ENCODE measurements at places on chromosomes 5 and 9.

- no peak for DNase-seq
Observed at GRCh38 chr5:87876616-87877015, 392.0 kb downstream of the TMEM161B start.

- peak; percentile 12 for DNase-seq
Observed at GRCh38 chr5:93476251-93476742, 104.7 kb downstream of the NR2F1-AS1 start.

GRCh38 chr5:152353001-152353400 is 52.1 kb downstream of the NMUR2 start:
- no peak for DNase-seq

DNA sequence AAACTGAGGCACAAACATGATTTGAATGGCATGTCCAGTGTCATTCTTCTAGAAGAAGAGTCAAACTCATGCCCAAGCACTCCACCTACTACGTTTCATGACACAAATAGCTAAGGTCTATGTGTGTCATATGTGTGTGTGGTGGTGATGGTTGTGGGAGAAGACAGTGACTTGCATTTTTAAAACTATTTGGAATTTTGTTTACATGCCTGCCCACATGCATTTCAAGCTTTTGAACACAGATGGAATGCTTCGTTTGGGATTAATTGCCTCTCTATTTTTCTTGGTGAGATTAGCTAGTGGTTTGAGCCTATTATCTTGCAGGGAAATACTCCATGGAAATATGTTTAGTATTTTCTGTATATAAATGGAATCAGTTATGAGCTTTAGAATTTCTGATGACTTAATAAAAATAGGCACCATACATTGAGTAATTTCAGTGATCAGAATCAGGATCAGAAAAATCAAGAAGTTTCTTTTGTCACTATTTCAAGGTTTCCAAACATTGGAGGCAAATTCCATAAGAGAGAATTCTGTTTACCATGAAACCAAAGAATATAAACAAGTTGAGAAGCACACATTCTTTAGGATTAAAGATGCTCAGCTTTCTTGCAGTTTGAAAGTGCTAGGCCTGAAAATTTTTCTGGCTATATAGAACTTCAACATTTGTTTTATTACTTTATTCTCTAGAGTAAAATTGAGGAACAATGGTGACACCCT is 260.3 kb upstream of the SEMA6A start:
- DNase-seq, result no peak

- no peak for DNase-seq
Observed at GRCh38 chr9:122875523-122875922, 29.6 kb downstream of the RC3H2 start.

DNA sequence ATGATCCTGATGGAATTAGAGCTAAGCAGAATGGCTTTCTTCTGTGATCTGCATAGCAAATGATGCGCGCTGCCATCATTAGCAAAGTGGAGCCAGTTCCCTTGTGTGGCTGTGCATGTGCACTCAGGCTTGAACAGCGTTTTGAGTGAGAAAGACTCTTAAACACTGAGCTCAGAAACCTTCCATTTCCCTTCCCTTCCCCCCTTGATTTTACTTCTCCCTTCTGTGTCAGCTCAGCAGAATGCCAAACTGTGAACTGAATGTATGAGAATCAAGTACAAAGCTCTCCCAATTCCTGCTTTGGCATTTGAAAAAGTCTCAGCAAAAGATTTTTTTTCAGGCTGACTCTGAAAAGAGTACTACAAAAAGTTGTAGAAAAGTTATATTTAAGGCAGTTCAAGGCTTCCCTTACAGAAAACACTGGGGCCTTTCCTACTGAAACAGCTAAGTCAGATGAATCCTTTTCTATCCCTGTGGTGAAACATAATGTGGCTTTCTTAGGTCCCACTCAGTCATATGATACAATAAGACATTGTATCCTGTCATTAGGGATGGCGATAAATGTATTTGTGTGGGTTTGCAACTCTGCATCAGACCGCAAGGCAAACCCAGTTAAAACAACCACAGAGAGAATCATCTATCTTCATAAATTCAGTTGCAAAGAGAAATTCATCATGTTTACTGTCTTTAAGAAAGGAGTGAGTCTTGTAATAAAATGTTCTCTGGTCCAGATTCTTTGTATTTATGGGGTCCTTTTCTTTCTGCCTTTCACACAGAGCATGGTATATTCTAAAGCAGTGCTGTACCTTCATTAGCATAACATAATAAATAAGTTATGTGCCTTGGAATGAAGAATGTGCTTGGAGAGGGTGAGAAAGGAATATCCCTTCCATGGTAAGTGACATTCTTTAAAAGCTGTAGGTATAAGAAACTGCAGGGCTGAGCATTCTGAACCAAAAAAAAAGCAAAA is 222.6 kb downstream of the CAAP1 start:
- no peak for DNase-seq

GRCh38 chr9:126642839-126643238 is 29.1 kb downstream of the LMX1B start:
- DNase-seq, result no peak

- no peak for DNase-seq
Observed at GRCh38 chr5:181098762-181099601, 32.0 kb downstream of the OR2V1 start.

GRCh38 chr9:110115826-110116542 is 92.0 kb downstream of the C9orf152 start:
- DNase-seq, result no peak

GRCh38 chr5:123438902-123439301 is 15.7 kb upstream of the CEP120 start:
- no peak for DNase-seq

- no peak for DNase-seq
Observed at GRCh38 chr5:119789406-119790117, 160.2 kb downstream of the FAM170A start.
